Karpas-422 (cell line): ENCODE measurements at places on chromosomes 5 and 9. TPM values are rescaled to one million over a fixed set of nuclear protein-coding genes. Genes with fewer than 3 reads are reported as not detected.

DNA sequence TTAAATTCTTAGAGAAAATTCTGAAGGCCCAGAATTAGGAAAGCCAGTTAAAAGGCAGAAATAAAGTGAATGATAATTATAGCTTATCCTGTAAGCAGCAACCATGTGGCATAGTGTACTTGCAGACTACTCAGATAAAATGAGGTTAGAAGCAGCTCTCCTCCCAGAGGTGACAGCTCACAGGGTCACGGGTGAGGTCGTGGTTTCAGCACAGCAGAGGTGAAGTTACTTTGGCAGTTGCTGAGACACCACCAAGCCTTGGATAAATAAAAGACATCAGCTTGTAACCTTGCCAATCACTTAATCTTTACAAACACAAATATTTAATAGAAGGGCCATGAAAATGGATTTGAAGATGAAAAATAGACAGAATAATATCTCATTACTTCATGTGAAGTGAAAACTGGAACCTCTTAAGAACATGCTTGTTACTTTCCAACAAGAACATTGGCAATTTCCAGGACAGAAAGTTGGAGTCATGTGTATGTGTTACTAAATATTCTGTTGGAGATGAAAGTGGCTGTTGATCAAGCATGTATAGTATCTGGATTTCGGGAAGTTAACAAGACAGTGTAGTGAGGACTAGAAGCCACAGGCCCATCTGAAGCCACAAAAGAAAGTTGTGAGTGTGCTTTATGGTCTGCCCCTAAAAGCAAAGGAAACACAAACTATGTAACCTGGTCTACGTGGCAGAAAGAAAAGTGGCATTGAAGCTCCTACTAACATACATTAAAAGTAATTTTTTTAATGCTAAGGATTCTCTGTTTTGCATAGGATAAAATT, 134.4 kb downstream of the ERCC6L2 start:
- no peak for DNase-seq

- no peak for DNase-seq
These were observed 231.3 kb upstream of the CD180 start for GRCh38 chr5:67427850-67428298.

FOXD4L4 gene
- total RNA-seq, result 0.14 and 0.41 TPM in 2 replicates

DNA sequence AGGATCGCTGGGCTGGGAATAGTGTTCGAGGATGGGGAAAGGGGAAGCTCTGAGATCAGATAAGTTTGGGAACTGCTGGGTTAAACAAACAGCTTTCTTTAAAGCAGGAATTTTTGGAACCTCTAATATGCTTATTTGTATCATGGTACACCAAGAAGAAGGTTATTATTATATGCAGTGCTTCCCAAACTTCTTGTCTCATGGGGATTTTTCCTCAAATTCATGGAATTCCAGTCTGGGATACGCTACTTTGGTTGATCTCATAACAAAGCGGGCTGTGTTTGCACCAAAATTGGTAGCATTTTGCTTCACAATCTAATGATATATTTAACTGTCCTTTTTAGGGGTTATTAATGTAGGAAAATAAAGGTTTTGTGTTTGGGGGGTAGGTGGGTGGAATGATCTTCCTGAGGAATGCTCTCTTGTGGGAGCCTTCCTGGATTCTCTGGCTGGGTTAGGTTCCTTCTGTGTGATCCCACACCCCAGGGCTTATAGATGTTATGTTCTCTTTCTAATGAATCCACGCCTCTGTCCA, 116.2 kb upstream of the PANK3 start:
- no peak for DNase-seq

MARCHF11 gene
- total RNA-seq, result not detected in 2 replicates

LAMC3 gene
- total RNA-seq, result not detected in 2 replicates

- no peak for DNase-seq
These were observed 38.0 kb upstream of the LRRC14B start for GRCh38 chr5:153256-153655.

DNA sequence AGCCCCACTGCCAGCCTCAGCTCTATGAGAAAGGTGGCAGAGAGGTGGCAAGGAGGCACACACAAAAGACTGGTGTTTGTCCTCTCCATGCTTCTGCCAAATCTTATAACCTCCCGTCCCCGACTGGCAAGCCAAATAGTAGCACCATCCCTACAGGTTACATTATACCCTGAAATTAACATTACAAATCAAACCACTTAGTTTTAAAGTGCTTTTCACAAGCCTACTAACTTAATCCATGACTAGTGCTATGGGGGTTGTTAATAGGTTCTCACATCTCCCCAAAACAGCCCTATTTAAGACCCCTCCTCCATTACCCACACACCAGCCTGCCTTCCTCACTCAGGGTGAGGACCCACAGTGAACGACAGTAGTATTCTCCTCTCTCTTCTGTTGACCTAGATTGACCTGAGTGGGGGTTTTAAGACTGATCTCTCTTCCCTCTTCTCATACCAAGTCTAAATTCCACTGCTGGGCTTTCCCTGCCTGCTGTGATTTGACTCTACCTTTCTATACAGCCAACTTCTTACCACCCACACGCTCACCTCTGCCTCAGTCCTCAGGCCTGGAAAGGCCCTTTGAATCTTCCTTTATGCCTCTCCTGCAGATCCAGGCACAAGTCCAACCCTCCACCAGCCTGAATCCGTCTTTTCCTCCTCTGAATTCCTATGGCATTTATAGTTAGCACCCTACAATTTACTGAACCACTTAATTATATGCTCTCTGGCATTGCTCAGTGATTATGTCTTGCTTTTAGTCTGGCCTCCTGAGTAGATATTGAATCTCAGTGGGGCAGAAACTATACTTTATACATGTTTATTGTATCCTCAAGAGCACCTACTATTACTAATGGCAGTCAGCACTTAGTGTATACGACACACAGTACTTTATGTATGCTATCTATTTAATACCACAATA, 116.1 kb downstream of the TMEM174 start:
- no peak for DNase-seq
